ENCODE measurements at places on chromosomes 13 and 19.

GRCh38 chr13:30332456-30333143 lies 25.2 kb upstream of the KATNAL1 start:
- DNase-seq = no peak

GRCh38 chr19:48968179-48968661 lies 3.1 kb downstream of the FTL start:
- no peak for DNase-seq

DNA sequence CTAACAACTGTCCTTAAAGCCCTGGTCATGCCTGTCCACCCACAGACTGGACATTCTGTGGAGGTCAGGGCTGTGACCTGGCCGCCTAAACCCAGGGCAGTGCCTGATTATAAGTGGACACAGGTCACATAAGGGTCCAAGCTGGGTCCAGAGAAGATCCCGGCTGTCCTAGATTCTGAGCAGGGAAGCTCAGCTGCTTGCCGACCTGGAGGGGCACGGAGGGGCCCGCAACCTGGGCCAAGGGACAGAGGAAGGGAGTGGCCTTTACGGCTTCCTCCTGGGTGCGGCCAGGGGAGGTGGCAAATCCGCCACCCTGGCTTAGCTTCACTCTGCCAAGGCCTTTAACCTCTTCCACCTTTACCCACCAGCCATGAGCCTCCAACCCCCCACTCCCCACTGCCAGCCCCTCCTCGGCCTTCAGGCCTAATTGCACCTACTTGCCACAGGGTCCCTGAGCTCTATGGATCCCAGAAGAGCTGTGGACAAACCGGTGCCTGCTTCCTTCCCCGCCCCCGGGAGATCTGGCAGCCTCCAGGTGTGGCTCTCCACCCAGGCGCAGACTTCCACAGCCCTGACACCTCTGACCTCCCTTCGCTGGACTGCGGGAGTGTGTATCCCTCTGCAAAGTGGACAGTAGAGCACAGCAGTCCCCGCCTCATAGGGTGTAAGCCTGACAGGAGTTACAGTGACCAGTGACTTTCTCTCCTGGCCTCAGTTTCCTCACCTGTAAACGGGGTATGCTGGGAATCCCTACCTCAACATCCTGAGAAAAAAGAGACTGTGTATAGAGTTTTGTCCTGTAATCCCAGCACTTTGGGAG lies 1.7 kb downstream of the CD320 start:
- no peak for DNase-seq

DNA sequence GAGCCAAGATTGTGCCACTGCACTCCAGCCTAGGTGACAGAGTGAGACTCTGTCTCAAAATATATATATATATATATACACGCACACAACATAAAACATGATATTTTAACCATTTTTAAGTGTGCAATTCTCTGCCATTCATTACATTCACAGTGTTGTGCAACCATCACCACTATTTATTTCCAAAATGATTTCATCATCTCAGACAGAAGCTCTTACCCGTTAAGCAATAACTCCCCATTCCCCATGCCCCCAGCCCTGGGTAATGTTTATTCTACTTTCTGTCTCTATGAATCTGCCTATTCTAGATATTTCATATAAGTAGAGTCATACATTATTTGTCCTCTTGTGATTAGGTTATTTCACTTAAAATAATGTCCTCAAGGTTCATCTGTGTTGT lies 20.3 kb downstream of the WDR88 start:
- no peak for DNase-seq

DNA sequence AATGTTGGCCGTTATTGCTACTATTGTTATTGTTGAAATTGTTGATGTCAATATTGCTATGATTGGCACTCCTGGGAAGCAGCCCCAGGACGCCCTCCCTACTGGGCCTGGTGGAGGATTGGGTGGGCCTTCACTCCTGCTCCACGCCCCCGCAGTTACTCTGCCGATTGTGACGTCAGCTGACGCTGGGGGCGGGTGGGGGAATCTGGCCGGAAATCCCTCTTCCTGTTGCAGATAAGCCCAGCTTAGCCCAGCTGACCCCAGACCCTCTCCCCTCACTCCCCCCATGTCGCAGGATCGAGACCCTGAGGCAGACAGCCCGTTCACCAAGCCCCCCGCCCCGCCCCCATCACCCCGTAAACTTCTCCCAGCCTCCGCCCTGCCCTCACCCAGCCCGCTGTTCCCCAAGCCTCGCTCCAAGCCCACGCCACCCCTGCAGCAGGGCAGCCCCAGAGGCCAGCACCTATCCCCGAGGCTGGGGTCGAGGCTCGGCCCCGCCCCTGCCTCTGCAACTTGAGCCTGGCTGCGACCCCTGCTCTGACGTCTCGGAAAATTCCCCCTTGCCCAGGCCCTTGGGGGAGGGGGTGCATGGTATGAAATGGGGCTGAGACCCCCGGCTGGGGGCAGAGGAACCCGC lies at the start of gene ETV2:
ETV2 (plus strand) TSS at position 231 of the 637 bp plus-strand sequence. CDS start 716 bp downstream, outside the sequence.
- DNase-seq = peak; percentile 11

DNA sequence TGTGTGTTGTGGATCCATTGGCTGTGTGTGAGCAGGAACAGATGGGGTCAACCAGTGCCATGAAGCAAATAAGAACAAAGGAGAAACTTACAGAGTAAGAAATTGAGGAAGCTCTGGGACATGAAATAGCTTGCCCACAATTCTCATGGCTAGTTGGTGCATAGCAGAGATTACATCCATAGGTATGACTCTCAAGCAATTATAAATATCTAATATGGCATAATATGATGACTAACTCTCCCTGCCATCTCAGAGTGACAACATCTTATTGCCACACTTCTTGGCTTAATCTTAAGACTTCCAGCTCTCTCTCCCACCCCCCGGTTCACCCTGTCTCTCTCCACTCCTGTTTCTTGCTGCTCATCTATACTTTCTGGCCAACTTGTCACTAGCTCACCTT lies 53.3 kb downstream of the OXGR1 start:
- no peak for DNase-seq

- DNase-seq = no peak
Observed at GRCh38 chr19:41230067-41230857, 11.2 kb downstream of the AXL start.

GRCh38 chr19:1104311-1105007 lies 665 bp downstream of the GPX4 start:
- DNase-seq = peak; percentile 68

Data from effector memory CD8-positive, alpha-beta T cell (primary cell).